ENCODE measurements at places on chromosomes 7 and 10.
A peak's percentile ranks its signal among the peaks of the same experiment; 100 is the strongest.

- DNase-seq = no peak
Observed at GRCh38 chr7:36301914-36302771, 87.5 kb upstream of the ANLN start.

- no peak for DNase-seq
Observed at GRCh38 chr10:117661316-117661715, 118.8 kb downstream of the EMX2 start.

DNA sequence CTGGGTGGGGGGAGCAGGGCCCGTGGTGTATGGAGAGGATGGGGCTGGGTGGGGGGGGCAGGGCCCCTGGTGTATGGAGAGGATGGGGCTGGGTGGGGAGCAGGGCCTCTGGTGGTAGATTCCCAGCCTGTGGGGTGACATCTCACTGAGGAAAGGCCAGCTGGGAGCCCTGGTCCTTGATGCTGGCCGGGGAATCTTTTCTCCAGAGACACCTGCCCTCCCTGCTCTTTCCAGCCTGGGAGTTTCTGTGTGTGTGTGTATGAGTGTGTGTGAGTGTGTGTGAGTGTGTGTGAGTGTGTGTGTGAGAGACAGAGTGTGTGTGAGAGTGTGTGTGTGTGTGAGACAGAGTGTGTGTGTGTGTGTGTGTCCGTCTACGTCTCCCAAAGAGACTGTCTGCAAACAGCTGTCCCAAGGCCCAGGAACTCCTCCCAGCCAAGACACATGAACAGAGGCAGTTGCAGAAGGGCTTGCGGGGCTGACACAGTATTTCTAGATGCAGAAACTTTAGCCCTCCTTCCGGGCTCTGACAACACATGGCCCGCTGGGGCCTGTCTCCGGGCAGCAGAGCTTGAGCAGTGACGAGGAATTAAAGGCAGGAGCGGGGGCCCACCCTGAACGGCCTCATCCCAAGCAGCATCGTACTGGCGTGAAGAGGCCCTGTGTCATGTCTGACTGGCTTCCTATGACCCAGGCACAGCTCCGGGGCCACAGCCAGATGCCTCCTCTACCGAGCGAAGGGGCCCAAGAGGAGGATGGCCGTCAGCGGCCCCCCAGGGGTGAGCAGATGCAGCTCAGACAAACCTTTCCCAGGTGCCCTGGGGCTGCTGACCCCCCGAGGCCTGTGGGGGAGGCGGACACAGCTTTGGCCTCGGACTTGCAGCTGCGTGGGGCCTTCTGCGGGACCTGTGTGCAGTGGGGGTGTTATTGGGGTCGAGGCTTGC is 24.3 kb downstream of the FAM20C start:
- DNase-seq = no peak

DNA sequence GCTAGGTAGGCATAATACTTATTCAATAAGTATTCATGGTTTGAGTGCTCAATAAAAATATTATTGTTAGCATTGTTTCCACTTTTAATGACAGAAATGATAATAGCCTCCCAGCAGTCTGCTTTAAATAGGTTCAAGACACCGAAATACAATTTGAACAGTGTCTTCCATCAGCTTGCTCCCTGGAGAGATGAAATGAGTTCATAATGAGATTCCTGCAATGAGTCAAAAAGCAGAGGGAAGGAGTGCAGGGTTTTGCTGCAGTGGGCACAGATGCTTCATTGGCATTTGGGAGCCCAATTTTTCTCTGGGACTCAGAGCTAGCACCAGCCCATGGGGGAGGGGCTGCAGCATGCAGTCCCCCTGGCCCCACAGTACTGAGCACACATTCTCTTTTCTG is 32.6 kb upstream of the CHCHD3 start:
- no peak for DNase-seq

- DNase-seq = no peak
Observed at GRCh38 chr7:16916105-16916639, 34.4 kb upstream of the AGR3 start.

GRCh38 chr10:35784751-35785150 is 142.7 kb upstream of the FZD8 start:
- DNase-seq = no peak

DNA sequence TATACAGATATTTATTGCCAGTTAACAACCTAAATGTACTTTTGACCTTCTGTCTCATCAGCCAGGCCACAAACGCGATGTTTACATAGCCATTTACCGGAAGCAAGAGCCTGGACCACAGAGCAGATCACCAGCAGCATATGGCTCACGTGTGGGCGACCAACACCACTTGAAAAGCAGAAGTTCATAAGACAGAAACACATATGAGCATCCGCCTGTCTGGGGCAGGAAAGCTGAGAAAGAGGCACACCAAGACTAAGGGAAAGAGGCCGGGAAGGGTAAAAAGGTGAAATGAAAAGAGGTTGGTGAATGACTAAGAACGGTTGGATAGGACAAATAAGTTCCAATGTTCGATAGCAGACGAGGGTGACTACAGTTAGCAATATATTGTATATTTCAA is 1.3 kb downstream of the ABCB1 start:
- DNase-seq = peak; percentile 44

DNA sequence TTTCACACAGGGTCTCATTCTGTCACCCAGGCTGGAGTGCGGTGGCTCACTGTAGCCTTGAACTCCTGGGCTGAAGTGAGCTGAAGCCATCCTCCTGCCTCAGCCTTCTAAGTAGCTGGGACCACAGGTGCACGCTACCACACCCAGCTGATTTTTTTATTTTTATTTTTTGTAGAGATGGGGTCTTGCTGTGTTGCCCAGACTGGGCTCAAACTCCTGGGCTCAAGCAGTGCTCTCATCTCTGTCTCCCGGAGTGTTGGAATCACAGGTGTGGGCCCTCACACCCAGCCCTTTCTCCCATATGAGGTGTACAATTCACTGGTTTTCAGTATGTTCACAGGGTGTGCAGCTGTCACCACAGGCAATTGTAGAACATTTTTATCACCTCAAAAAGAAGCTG is 5.2 kb downstream of the INPP5A start:
- DNase-seq = no peak

DNA sequence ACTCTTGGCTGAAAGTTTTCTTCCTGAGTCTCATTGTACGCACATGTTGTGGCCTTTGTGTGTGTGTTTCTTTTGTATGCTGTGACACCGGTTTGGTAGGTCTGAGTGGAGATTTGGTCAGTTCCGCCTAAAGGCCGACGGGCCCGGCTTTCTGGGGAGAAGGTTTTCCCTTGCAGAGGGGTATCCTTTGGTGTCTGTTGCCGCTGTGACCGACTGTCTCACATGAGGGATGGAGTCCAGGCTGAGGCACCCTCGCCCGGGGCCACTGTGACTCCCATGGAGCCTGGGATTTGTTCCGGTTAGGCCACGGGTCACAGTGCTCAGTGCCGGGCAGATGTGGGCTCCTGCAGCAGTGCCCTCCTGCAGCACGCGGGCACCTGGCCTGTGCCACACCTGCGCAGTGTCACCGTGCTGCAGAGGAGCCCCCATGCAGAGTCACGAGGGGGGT is 19.4 kb downstream of the INPP5A start:
- no peak for DNase-seq

GRCh38 chr7:151688236-151688780 is 168.6 kb upstream of the RHEB start:
- no peak for DNase-seq

DNA sequence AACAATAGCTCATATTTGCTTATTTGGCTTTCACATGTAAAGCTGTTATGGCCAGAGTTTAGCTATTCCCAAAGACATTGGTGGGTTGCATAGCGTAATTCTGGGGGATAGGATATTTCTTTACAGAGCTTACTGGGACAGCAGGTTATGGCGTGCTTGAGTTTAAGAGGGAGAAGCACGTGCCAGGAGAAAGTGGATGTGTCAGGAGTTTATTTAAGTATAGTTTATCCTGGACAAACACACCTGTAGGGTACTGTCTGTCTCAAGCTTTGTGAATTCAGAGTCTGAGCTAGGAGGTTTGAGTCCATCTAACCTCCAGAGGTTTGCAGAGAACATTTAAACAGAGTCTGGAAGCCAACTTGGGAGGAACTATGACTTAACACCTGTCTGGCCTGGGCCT is 21.3 kb downstream of the GBF1 start:
- no peak for DNase-seq

DNA sequence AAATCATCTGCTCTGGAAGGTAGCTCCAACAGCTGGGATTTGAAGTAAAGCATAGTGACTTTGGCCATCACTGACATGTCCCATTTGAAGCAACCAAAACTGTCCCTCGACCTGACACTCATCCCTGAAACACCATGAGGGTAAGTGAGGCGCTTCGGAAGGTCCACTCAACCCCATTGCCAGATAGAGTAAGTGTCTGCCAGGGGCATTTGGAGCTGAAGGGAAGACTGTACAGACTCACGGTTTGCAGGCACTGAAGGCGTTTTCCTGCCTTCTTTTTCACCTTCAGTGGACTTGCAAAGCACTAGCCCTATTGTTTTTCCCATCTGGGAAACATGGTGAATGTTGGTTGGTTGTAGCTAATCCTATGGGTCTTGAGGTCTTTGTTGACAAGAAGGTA is 57.6 kb downstream of the IKZF1 start:
- no peak for DNase-seq

DNA sequence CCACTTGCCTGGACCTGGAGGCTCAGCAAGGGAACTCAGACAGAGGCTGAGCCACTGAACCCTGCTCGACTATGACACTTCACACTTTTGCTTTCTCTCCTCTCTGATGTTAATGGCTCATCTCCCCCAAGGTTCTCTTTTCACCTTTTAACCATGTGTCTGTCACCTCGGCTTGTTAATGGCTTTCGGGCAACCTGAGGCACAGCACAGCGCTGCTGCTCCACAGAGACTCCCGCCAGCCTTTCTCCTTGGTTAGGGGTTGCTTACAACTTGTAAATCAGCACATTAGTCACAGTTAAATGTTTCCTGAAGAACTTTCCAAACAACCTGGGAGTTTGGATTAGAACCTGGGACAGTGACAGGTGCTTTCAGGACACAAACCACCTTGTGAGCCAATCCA is 136.2 kb upstream of the TBX20 start:
- DNase-seq = no peak

Data from KG1 (cell line).